ENCODE measurements at places on chromosomes 7 and 10. TPM values are rescaled to one million over a fixed set of nuclear protein-coding genes. Genes with fewer than 3 reads are reported as not detected.

- peaks cover 18% of the 10 kb centered on the region for H3K36me3 ChIP-seq
- H3K27ac ChIP-seq: no peak overlapping the region
- no peak overlapping the region for H3K4me3 ChIP-seq
- no peaks in the 10 kb centered on the region for H3K27me3 ChIP-seq
Measured at GRCh38 chr10:23106331-23107072, 11.1 kb downstream of the MSRB2 start.

DNA sequence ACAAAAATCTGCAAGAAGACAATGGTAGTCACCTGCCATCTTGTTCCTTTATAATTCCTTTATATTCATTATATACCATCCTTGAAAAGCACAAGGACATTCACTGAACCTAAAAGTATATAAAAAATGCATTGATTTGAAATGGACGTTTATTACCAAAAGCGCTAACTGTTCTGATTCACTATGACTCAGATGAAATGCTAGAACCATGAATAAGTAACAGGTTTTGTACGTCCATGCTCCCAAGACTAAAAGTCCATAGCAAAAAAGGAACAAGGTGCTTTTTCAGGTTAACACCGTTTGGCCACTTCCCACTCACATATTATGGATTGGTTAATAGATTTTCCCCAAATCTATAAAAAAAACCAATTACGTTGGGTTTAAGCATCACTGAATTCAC is 109.4 kb downstream of the PPP1R17 start:
- no peak overlapping the region for H3K4me3 ChIP-seq
- no peak overlapping the region for H3K27ac ChIP-seq
- H3K4me1 ChIP-seq: no peaks in the 10 kb centered on the region

GRCh38 chr7:156220078-156220605 is 407.9 kb upstream of the SHH start:
- no peak overlapping the region for H3K27ac ChIP-seq
- H3K4me3 ChIP-seq: no peak overlapping the region
- peak; percentile 40 for DNase-seq
- H3K36me3 ChIP-seq: no peaks in the 10 kb centered on the region

The ZNF479 gene
- not detected for total RNA-seq

All from endodermal cell (in vitro differentiated cells).